CD4-positive, alpha-beta T cell treated with Interleukin-6 at 100 ng/mL for 8 hours (primary cell): ENCODE measurements at places on chromosomes 11 and 22.

GRCh38 chr11:19577391-19577975 is 135.2 kb upstream of the NAV2 start:
- no peak for DNase-seq

DNA sequence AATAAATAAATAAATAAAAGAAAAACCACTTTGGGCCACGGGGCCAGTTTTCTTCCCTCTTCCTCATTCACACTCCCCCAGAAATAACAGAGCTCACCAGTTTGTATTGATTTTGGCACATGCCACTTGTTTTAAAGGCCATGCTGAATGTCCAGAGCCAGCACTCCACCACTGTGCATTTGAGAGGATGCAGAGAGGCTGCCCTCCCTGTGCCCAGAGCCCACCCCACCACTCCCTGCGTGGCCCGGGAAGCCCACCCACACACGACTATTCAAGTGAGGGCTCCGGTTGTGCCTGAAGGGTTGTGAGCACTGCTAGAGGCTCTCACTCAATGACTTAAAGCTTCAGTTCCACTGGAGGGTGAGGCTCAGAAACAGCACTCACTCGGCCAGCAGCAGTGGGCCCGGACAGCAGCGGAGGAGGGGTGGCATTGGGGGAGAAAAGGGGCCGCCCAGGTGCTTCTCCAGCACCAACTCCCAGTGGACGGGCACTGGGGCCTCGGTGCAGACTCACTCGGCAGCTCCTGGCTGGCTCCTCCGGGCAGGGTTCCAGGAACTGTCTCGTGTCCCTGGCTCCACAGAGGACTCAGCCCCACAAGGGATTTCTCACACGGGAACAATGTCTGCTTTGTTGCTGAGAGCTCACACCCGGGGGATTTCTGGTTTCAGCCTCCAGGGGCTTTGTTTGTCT is 112.7 kb downstream of the SHANK2 start:
- DNase-seq, result no peak

- no peak for DNase-seq
Observed at GRCh38 chr11:2116680-2117079, 22.5 kb downstream of the IGF2 start.

DNA sequence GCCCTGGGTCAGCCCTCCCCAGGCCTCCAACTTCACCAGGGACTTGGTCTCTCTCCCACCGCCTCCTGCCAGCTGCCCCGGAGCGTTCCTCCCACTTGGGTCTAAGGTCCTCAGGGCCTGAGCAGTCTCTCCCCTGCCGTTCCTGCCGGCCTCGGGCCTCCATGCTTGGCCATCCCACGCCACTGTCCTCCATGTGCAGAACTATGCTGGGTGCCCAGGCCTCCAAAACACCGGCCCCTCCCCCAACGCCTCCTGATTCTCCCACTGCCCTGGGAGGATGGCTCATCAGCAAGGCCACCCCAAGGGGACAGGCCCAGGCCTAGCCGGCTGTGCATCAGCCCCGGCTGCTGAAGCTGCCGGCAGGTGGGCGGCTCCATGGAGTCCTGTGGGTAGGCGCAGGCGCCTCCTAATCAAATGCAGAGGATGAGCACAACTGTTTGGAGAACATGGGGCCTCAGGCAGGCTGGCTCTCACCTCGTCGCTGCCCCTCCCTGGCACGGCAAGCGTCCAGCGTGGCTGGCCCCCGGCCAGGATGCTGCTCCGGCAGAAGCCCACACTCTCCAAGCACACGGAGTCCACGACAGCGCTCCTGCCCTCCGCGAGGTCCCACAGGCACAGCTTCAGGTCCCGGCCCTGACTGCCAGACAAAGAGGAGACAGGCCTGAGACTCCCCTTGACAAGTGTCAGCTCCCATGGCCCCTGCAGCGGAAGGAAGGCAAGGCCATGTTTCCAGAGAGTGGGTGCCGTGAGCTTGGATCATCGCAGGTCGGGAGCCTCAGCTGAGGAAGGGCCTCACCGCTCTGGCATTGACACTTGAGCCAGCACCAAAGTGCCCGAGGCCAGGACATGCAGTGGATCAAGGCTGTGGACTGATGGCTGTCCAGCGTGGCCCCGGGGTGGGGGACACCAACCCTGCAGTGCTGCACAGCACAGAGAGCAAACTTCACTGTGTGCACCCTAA is 42.6 kb downstream of the GNB1L start:
- no peak for DNase-seq

- DNase-seq, result no peak
Observed at GRCh38 chr11:119421351-119421750, 1.6 kb downstream of the THY1 start.

GRCh38 chr11:703506-703905 is 2.5 kb upstream of the EPS8L2 start:
- DNase-seq, result no peak

GRCh38 chr11:94557421-94557820 is 9.7 kb upstream of the PIWIL4 start:
- DNase-seq, result no peak

DNA sequence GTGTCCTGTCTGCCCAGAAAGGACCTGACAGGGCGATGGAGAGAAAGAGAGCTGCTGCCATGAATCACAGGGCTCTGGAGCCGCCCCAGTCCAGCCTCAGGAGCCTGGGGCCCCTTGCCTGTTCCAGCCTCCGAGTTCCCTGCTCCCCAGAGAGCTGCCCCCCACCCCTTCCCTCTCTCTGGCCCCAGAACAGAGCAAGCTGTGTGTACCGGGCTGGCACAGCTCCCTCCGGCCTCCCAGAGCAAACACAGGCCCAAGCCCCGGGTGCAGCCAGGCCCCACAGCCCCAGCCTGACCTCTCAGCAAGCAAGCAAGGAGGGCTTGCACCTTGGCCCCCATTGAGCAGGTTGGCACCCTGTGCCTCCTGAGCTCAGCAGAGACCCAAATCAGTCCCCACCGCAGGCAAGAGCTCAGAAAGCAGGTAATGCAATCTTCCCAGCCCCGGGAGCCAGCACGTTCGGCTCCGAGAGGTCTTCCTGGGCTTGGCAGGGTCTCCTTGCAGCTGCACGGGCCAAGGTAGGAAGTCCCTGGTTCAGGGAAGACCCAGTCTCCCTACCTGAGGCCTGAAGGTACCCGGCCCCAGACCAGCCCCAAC is 1.4 kb downstream of the PACSIN3 start:
- DNase-seq, result no peak

DNA sequence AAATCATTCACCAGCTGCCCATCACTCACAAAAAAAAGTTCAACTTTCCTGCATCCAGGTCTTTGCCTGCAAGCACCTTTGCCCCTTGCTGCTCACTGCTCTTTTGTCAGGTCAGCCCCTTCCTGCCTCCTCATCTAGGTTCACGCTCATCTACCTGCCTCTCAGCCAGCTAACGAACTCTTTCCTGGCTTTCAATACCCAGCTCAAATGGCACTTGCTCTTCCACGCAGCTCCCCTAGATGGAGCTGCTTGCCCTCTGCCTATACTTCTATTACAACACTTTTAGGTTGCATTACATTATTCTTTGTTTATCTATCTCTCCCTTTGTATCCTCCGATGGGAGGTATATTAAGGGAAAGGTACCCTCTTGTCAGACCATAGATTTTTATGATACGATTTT is 78.9 kb upstream of the TBCEL start:
- DNase-seq, result no peak

DNA sequence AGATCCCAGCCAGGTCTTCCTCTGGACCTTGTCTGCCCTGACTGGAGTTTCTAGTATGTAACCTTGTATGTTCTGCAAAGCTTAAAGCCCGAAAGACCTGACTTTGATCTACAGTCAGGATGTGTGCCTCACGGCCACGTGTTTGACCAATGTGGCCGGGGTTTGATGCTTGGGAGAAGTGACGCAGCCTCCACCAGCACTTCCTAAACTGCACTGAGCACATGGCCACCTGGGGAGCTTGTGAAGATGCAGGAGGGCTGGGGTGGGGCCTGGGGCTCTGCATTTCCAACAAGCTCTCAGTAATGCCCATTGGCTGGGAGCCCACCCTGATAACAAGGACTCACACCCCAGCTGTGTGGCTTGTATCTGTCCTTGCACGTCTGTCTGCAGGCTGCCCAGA is 53.2 kb downstream of the NAT10 start:
- no peak for DNase-seq

DNA sequence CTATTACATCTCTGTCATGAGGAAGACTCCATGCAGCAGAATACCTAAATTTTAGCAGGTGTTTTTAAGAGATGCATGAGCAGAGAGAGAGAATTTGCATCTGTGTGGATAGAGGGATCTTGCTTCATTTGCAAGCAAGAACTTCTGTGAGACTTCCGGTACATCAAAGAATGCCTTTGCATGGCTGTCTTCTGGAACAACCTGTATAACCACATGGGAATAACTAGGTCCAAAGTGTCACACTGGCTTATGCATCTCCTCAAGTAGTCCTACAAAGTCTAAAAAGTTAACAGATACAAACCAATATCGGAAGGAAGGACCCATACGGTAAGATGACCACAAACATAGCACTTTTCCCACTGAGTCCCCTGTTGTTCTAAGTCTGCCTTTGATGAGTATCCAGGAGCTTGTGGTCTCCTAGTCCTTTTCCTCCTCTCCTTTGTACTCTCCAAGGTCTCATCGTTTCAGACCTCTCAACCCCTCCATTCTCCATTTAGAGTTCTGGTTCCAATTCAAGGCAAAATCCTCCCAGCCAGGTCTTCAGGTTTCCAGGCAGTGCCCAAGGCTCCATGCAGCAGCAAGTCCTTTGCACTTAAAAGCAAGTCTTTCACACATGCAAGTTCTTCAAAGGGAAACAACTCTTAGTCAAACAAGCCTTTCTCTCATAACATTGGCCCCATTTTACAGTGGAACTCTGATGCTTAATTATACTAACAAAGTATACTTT is 581.7 kb upstream of the ARHGAP42 start:
- DNase-seq, result no peak

GRCh38 chr11:100890789-100891188 is 203.7 kb downstream of the ARHGAP42 start:
- DNase-seq, result no peak

DNA sequence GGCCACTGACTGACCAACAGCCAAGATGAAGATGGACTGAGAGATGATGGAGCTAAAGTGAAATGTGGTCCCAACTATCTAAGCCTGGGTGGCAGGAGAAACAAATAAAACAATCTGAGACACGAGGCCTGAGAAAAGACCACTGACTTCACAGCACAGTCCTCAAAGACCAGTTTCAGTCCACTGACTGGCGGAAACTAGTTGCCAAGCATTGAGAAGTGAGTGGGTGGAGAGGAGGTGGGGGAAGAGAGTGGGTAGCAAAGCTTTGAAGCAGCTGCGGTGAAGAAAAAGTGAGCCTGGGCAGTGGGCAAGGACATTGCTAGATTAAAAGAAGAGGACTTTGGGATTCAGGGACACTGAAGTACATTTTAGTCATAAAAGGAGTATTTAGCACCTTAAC is 1.9 kb downstream of the MS4A1 start:
- no peak for DNase-seq

- DNase-seq, result no peak
Observed at GRCh38 chr11:65792456-65792855, 5.6 kb downstream of the OVOL1 start.

DNA sequence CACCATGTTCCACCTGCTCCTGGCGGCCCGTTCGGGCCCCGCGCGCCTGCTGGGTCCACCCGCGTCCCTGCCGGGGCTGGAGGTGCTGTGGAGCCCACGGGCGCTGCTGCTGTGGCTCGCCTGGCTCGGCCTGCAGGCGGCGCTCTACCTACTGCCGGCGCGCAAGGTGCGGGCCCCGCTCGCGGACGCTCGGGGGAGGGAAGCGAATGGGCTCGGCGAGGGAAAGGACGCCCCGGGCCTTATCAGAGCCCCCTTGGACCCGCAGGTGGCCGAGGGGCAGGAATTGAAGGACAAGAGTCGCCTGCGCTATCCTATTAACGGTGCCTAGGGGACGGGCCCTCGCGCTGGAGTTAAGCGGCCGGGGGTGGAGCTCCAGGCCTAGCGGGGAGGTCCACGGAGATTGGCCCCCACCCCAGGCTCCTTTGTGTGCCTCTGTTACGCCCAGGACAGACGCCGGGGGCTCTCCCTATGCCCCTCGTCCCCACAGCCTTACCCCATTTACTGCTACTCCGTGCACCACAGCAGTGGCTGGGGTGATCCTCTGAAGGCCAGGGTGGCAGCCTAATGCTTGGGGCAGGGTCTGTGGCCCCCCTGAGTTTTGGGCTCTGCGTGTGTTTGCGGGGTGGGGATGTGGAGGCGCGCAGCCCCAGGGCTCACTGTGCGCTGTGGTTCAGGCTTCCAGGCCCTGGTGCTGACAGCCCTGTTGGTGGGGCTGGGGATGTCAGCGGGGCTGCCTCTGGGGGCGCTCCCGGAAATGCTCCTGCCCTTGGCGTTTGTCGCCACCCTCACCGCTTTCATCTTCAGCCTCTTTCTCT is 1.1 kb downstream of the TM7SF2 start:
- DNase-seq, result peak; percentile 76

GRCh38 chr11:45651841-45652749 is 13.3 kb downstream of the CHST1 start:
- DNase-seq, result no peak

- no peak for DNase-seq
Observed at GRCh38 chr11:41005986-41006385, 453.5 kb downstream of the LRRC4C start.

- no peak for DNase-seq
Observed at GRCh38 chr11:34647131-34647530, 26.2 kb downstream of the EHF start.

DNA sequence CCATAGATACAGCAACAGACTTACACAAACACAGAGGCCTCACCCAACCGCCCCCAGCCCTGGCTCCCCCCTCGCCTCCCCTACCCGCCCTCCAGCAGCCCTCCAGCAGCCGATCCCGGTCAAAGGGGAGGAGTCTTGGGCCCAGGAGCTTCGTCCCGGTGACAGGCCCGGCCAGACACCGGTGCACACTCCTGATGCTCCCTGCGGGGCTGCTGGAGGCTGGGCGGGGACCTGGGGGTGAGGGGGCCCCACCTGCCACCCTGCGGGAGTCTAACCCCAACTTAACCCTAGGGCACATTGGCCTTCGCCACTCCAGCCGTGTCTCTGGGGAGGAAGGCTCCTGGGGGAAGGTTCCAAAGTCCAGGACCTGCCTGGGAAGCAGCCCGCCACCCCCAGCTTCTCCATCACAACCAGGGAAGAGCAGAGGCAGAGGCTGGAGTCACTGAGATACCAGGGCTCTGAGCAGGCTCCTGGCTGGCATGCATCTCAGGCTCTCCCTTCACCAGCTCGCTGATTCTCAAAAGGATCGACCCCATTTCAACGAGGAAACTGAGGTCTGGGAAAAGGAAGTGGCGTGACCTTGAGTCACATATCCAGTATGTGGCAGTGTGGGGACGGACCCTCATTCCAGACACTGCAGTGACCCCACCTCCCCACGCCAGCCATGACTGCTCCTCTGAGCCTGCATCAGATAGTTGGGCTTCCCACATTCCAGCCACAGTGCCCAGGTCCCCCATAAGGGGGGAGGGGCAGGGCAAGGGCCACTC is 14.4 kb downstream of the BCL9L start:
- no peak for DNase-seq
